Mesenchymal stem cell (in vitro differentiated cells and primary cell): ENCODE measurements at places on chromosomes 11 and 22.
A peak's percentile ranks its signal among the peaks of the same experiment; 100 is the strongest.

GRCh38 chr11:37450613-37451012 is 852.6 kb upstream of the RAG2 start:
- peak; percentile 22 for DNase-seq

GRCh38 chr22:25757686-25758085 is 15.7 kb downstream of the MYO18B start:
- DNase-seq: no peak

DNA sequence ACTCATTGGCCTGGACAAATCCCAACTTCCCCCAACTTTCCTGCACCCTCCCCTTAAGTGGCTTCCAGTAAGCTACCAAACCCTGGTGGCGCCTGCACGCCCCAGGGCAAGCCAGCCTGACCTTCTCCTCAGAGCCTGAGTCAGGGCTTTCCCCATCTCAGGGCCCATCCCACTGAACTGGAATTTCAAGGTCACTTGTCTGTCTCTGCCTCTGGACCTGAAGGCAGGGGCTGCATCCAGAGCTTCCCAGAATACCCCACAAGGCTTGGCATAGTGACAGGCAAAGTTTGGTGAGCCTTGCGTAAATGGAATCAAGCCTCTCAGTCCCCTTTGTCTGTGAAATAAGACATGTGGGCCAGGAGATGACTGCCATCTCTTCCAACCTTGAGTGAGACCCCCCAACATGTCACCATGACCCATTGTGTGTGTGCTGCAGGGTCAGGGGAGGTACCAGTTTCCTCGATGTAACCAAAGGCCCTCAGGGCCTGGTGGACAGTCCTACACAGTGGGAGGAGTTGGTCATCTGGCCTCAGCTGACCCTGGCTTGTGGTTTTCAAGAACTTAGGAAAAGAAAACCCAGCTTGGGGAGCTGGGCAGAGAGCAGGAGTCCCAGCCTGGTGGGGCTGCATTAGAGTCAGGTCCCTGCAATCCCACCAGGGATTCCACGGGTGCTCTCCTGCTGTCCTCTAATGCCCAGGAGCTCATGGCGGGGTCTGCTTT is 8.9 kb downstream of the ALX4 start:
- DNase-seq: peak; percentile 68

DNA sequence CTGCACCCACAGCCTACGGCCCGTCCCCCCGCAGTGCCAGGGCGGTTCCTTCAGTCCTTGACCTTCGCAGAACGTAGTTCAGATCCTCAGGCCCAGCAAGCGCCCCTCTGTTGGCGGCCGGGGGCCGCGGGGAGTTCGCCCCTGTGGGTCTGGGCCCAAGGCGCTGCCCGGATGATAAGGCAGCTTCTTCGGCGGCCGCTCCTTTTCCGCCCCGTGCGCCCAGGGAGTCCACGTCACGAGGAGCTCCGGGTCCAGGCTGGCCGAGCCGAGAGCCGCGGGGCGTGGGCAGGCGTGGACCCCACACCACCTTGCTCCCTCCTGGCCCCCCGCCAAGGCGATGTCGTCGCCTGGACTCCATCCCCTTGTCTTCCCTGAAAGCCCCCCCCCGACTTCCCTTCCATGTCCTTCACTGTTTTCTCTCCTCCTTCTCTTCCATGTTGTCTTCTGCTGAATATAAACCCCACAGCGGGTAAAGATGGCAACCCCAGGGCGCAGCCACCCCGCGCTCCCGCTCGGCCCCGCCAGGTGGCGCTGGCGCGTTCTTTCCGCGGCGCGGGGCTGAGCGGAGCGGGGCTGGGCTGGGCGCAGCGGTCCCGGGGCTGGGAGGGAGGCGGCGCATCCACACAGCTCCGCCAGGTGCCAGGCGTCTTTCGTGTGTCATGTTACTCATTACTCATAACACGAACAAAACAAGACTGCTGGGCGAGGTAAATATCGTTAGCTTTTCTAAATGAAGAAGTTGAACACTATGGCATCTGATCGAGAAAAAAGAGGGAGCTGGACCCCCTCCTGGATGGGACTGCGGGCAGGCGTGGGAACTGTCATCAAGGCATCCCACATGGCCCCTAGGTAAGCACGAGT is 321.0 kb downstream of the NTM start:
- DNase-seq: no peak

GRCh38 chr22:25484521-25485315 is 79.8 kb upstream of the GRK3 start:
- no peak for DNase-seq

- no peak for DNase-seq
These were observed 2.9 kb upstream of the NXPE4 start for GRCh38 chr11:114598461-114598860.

GRCh38 chr11:133180201-133180600 is 352.1 kb downstream of the OPCML start:
- DNase-seq: no peak

GRCh38 chr11:75477614-75477935 is 44.6 kb upstream of the KLHL35 start:
- DNase-seq: no peak

DNA sequence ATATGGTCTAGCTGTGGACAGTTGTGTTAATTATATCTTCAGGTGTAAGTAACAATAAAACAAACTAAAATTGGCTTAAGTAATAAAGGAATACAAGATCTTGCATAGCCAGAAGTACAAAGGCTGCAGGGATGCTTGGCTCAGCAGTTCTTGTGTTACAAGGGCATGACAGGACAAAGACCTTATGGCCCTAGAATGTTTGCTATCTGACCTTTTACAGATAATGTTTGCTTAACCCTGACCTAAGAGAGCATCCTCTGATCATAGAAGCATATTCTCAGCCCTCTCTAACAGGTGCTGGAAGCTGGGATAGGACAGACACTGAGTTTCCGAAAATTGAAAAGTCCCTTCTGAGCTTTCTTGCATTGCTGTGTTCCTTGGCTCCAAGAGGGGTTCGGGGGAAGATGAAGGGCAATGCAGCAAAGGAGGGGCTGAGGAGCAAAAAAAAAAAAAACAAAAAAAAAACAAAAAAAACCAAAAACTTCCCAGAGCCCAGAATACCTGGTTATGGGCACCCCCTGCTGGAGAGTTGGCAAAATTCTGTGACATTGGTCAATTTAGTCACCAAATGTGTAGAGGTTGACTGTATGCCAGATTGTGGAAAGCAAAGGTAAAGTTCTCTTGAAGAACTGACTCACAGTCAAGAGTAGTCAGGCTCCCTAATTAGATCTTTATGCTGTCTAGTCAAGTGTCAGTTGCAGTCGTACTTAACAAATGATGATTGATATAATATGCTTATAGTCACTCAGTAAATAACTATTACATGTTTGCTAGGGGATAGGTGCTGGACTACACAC is 10.4 kb upstream of the HIKESHI start:
- DNase-seq: peak; percentile 57

GRCh38 chr11:126880872-126881271 is 119.7 kb downstream of the KIRREL3 start:
- DNase-seq: no peak

- DNase-seq: no peak
These were observed 36.6 kb downstream of the TMEM45B start for GRCh38 chr11:129852125-129852740.

- DNase-seq: peak; percentile 41
These were observed 22.9 kb upstream of the CTR9 start for GRCh38 chr11:10728154-10728553.

DNA sequence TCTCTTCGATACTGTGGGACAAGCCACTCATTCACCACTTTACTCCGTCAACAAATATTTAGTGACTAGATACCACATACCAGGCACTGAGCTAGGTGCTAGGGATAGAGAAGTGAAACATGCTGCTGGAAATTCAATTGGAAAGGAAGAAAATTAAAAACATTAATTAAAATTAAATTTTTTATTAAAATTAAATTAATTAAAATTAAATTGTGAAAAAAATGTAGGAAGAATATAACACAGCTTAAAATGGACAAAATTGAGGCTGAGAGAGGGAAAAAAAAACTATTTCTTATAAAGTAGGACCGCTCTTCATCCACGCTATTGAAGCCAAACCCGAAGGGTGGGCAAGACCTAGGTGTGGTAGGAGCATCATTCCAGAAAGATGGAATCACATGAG is 23.6 kb upstream of the LRRC55 start:
- DNase-seq: no peak

- DNase-seq: peak; percentile 31
These were observed 2.1 kb downstream of the C22orf23 start for GRCh38 chr22:37951305-37951704.
